ENCODE measurements at places on chromosomes 2 and 18.

DNA sequence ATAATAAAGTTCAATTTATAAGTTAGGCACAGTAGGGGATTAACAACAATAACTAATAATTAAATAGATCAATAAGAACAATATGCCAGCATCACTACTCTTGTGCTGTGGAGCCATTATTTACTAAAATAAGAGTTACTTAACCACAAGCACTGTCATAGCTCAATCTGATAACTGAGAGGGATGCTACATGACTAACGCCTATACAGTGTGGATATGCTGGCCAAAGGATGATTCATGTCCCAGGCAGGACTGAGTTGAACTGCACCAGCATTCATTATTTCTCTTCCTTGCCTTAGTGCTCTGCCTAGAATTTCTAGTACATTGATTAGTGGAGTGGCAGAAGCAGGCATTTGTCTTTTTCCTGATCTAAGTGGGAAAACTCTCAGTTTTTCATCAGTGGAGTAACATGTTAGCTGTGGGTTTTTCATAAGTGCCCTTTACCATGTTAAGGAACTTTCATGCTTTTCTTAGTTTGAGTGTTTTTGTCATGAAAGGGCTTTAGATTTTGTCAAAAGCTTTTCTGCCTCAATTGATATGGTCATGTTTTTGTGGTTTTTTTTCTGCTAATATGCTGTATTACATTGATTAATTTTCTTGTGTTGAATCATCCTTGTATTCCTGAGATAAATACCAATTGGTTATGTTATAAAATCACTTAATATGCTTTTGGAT is 21.7 kb downstream of the KIAA1328 start:
- DNase-seq, result no peak

- no peak for DNase-seq
These were observed 324.5 kb upstream of the UBE2E3 start for GRCh38 chr2:180655842-180656454.

DNA sequence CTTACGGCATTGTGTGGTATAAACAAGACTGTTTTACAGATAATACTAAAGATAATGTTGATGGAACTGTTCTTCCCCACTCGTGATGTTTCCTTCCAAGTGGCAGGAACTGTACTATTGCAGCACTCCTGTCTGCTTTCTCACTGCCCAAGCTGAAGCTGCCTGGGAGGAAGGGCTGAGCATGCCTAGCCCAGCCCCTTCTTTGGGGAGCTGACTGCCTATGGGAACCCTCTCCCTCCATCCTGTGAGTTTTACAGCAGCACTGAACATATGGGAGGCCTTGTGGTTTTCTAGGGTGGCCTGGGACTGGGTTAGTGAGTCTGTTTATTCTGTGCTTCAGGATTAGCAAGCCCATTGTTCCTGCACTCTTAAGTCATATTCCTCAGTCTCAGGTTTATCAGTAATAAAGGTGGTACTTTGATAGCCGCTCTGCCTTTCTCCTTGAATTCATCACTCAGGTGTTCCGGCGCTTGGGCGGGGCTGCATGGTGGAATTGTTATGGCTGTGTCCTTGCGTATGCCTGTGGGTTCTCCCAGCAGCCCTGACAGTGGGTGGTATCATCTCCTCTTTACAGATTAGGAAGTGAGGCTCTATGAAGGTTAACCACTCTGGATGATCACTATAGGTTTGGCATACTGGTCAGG is 379.7 kb downstream of the PTPRM start:
- DNase-seq, result peak; percentile 48

GRCh38 chr2:241030883-241031282 is 32.5 kb downstream of the SNED1 start:
- no peak for DNase-seq

DNA sequence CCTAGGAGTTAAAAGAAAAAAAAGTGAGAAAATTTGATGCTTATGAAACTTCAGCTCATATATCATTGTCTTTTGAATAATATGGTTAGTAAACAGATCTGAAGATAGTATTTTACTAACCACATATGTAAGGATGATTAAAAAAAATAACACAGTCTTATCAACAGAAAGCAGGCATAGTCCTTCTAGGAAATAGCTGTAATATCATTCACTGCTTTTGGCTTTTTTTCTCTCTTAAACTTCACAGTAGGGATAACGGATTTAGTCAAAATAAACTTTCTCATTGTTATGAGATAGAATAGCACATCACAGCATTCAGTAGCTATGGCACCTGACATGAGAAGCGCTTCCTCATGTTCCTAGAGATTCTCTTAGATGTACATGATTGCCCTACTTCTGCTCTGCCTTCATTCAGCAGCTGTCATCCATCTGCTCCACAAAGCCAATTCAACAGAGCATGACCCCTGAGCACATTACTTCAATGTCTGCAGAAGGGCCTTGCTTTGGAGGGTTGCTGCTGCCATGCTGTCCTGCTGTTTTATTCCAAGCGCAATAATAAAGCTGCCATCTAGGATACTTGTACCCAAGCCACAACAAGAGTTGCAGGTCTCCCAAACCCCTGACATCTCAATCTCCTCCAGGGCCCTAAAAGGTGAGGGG is 67.0 kb downstream of the TTC21B start:
- no peak for DNase-seq

DNA sequence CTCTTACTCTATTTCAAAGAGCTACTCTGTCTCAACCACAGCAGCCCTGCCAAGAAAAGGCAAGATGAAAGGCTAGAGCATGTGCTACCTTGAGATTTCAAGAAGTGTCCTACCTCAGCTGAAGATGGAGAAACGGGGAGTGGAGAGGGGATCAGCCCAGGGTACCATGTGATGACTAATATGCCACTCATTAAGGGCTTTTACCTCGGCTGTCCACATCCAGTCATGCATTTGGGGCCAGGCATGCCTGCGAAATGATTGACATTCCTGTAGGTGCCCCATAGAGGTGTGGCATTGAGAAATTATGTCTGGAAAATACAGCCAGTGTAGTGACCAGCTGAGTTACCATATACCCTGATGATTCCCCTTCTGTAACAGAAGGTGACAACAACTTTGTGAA is 96.1 kb downstream of the NRP2 start:
- DNase-seq, result no peak

GRCh38 chr2:65583061-65583460 is 150.7 kb upstream of the SPRED2 start:
- DNase-seq, result no peak

- DNase-seq, result no peak
These were observed 107.3 kb upstream of the MGAT5 start for GRCh38 chr2:134146620-134147019.

DNA sequence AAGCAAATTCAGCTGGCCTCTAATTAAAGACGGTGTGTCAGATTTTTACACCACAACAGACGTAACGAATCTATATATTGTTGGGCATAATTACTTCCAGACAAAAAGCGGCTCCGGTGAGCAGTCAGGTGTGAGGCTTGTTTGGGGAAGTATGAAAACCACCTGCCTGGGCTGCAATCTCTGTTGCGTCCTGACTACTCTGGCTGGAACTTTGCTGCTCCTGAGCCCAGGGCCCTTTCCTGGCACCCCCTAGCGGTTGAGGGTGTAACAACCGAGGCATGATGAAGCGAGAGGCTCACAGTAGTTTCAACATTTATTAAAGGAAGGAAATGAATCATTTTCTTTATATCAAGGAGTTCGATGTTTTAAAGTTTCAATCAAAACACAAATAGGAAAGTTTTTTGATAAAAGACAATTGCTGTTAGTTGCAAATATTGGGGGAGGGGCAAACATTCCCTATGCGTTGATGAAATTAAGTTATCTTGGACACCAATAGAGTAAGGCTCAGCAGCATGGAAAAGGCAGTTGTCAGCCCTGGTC is 10.6 kb upstream of the ITGB6 start:
- peak; percentile 56 for DNase-seq

DNA sequence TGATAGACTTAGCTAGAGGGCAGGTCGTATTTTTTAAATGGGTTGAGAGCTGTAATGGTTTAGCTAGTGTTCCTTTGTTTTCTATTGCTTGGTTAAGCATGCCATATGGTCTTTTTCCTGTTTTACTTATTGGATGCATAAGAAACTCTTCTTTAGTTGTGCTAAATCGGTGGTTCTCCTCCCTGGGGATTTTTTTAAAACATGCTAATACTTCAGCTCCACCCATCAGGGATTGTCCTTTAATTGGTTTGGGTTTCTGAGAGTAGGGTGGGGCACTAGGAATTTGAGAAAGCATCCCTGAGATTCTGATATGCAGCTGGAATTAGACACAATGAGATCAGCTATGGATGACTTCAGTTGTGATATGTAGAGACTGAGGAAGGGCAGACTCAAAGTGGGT is 497.2 kb downstream of the THSD7B start:
- DNase-seq, result no peak

DNA sequence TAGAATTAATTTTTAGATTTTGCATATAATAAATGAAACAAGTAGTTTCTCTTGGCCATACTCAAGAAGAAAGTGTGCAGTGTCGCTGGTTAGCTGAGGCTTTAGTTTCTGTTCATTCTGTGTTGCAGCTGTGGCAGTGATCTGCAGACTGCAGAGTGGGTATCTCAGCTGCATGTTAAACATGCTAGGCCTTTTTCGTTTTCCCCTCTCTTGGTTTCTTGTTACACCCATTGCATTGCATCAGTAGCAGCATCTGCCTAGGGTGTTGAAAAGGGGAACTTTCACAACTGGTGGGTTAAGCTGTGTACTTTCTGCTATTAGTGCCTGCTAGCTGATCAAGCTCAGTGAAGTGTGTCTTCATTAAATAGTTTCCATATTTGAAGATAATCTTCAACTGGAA is 51.3 kb downstream of the ACSL3 start:
- no peak for DNase-seq

GRCh38 chr2:239902749-239903201 is 122.4 kb downstream of the NDUFA10 start:
- no peak for DNase-seq

GRCh38 chr18:25019931-25020330 is 332.0 kb downstream of the ZNF521 start:
- DNase-seq, result no peak

- DNase-seq, result peak; percentile 73
These were observed 1.6 kb downstream of the BAZ2B start for GRCh38 chr2:159614534-159615366.

DNA sequence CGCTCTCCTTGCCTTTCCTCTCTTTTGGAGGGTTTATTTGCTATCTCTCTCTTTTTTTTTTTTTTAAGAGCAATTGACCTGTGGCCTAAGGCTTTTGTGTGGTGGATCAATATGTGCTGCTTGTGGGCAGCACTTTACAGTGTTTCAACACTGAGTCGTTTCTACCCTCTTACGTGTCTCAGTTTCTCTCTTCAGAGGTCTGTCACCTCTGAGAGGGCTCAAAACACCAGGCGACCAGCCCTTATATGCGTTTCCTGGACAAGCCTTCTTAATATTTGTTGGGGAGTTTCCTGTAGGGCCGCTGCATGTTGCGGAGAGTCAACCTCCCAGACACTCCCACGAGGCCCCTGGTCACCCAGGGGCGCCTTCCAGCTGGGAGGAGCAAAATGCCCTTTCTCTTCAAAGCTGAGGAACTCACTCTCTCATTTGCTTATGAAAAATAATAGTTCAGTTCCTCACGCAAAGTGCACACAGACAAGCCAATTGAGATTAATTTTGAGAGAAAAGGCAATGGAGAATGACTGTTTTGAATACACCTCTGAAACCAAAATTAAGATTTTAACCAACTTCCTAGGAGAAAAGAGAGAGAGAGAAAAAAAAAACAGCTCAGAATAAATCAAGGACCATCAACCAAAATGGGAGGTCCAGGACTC is 96.3 kb upstream of the B3GNT2 start:
- DNase-seq, result no peak

- no peak for DNase-seq
These were observed 1.4 kb downstream of the IL36RN start for GRCh38 chr2:113060396-113060795.

DNA sequence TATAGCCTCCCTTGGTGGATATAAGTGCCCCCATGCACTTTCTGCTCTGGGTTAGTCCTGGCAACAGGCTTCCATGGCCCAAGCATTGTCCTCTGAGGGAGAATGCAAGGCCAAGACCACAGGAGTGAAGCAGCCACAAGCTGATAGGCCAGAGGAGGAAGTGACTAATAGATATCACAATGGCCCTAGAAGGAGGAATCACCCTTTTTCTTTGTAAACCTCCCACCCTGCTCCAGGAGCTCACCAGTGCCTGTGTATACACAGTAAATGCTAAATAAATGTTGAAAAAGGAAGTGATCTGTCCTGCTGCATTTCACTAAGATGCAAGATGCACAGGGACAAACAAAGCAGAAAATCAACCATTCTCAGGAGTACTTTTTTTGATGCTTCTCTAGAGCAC is 49.7 kb upstream of the ABCA12 start:
- DNase-seq, result no peak

GRCh38 chr2:38690499-38691420 is 24.8 kb downstream of the GALM start:
- DNase-seq, result no peak

DNA sequence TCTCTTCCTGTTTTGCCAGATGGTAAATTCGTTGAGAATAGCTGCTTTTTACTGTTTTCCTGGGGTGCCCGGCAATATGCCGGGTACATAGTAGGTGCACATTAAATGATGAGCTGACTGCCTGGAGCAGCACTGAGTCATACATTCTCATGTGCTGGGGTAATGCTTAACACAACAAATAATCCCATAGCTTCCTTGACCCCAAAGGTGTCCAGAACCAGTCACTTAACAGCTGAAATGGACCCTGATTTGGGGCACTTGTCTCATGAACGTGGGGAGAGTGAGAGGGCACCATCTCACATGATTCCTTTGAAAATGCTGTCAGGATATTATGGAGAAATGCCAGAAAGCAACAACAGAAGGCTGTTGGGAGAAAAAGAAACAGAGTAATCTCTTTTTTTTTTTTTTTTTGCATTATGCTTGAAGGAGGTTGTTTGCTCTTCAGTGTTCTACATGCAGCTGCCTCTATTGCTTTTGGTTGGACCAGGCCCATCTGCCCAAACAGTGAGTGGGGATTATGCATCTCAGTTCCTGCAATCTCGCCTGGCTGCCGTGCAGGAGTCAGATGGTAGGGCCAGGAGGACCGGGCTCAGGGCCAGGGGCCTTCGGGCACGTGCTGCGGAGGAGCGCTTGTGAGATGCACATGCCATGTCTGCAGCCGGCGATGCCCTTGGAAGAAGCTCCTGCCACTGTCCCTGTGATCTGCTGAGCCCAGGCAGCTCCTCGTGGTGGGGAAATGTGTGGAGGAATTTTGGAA is 162.1 kb downstream of the SH3RF3 start:
- no peak for DNase-seq
